Spleen (tissue), 13 donors: ENCODE measurements at places on chromosomes 2 and 18. TPM values are rescaled to one million over a fixed set of nuclear protein-coding genes. Genes with fewer than 3 reads are reported as not detected.

RBM43 gene
- 11.7 TPM for total RNA-seq

ATRAID gene
- 300 TPM for total RNA-seq

HAAO gene
- 2.4 TPM for total RNA-seq

POTEC gene
- total RNA-seq, result not detected

OTOF gene
- total RNA-seq, result 0.27 TPM

GALR1 gene
- not detected for total RNA-seq

IL18RAP gene
- 116 TPM for total RNA-seq

CPO gene
- not detected for total RNA-seq

FABP1 gene
- not detected for total RNA-seq

ATP5MC3 gene
- total RNA-seq, result 119 TPM

CXCR1 gene
- 32.1 TPM for total RNA-seq

MBD5 gene
- total RNA-seq, result 78.2 TPM

CROCC2 gene
- 1.1 TPM for total RNA-seq

SOS1 gene
- total RNA-seq, result 85.8 TPM

IL37 gene
- not detected for total RNA-seq

FAM210A gene
- 12.5 TPM for total RNA-seq
